ENCODE measurements at places on chromosomes 3 and 15. TPM values are rescaled to one million over a fixed set of nuclear protein-coding genes. Genes with fewer than 3 reads are reported as not detected.

Gene GOLGA8O
- not detected for total RNA-seq

Gene GNAT1
- total RNA-seq = not detected

Gene WDR93
- 0.08 TPM for total RNA-seq

Gene IRAK2
- 4.9 TPM for total RNA-seq

Gene ANKDD1A
- total RNA-seq = 0.60 TPM

Gene PLXND1
- 23.8 TPM for total RNA-seq

Gene TUSC7
- not detected for total RNA-seq

Gene SLC9A9
- not detected for total RNA-seq

Gene AGTR1
- total RNA-seq = not detected

Measured in HT-29 (cell line).